ENCODE measurements at places on chromosomes 3 and 15. TPM values are rescaled to one million over a fixed set of nuclear protein-coding genes. Genes with fewer than 3 reads are reported as not detected.

DNA sequence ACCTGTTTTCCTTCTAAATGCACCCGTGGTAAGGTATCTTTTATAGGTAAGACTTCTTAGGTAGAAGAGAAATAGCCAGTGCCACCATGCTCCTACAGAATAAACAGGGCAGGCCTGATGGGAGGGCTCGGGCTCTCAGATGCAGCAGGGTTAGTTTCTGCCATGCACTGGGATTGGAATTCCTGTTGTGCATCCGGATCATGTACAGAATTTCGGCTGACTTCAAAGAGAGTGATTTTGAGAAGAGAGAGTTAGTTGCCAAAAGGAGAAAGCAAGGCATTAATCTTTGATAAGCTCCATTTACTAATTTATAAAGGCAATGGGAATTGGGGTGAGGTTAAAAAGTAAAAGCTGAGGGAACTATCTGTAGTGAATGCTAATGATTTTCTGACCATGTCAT is 211.2 kb downstream of the WDR72 start:
- H3K27ac ChIP-seq = no peak overlapping the region
- H3K4me1 ChIP-seq = no peaks in the 10 kb centered on the region
- H3K4me3 ChIP-seq = no peak overlapping the region
- no peaks in the 10 kb centered on the region for H3K27me3 ChIP-seq
- DNase-seq = no peak
- no peaks in the 10 kb centered on the region for H3K36me3 ChIP-seq

DNA sequence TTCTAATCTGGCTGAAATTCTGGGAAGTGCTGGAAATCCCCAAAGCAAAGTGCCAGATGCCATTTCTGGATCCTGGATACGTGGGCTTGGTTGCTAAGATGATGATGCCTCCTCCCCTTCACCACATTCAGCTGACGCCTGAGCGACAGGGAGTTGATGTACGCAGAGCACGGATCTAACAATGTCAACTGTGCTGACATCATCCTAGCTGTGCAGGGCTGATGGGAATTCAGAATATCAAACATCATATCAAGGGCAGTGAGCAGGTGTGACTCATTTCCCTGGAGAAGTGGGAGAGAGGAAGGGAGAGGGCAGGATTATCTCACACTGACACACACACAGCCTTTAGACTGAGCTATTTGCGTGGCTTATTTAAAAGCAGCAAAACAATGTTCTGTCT is 92.6 kb upstream of the ZBTB20 start:
- H3K36me3 ChIP-seq = no peaks in the 10 kb centered on the region
- DNase-seq = peak; percentile 29
- H3K27ac ChIP-seq = peak overlapping the region; percentile 59

Gene KCNMB3
- 14.3 TPM for total RNA-seq

Gene VILL
- total RNA-seq = 12.4 TPM

DNA sequence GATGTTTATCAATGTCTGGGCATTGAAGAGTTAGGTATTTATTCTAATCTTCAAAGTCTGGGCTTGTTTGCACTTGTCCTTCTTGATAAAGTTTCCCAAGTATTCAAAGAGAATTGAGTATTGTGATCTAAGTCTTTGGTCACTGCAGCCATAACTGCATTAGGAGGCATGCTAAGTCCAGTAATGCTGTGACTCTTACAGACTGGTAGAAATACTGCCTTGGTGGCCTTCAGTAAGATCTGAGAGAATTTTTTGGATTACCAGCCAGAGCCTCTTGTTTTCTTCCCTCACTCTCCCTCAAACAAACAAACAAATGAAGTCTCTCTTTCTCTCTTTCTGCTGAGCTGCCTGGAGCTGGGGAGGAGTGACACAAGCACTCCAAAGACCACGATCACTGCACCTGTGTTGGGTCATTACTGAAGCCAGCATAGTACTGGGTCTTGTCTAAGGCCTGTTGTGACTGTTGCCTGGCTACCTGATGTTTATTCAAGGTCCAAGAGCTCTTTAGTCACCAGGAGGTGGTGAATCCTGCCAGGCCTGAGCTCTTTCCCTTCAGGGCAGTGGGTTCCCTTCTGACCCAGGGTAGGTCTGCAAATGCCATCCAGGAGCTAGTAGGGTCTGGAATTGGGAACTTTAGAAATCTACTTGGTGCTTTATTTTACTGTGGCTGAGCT is 14.8 kb upstream of the RBP2 start:
- H3K4me1 ChIP-seq = no peaks in the 10 kb centered on the region
- DNase-seq = no peak
- no peaks in the 10 kb centered on the region for H3K27me3 ChIP-seq
- no peaks in the 10 kb centered on the region for H3K36me3 ChIP-seq
- no peak overlapping the region for H3K4me3 ChIP-seq

DNA sequence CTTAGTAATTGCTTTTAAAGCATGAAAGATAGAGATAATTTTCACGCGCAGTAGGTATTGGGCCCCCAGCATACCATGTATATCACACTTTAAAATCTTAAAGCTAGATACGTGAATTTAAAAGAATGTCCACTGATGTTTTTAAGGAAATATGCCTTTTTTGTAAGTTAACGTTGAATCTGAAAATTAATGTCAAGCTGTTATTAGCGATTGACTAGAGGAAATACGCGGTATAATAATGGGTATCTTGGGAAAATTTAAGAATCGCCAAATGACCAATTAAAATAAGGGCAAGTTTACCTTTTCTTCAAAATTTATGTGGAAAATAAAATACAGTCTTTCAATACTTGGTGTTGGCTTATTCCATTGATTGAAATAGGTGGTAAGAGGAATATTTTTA is 13.3 kb upstream of the CHD2 start:
- H3K36me3 ChIP-seq = peaks cover 79% of the 10 kb centered on the region
- DNase-seq = no peak

- peak overlapping the region; percentile 5 for H3K27ac ChIP-seq
- peaks cover 44% of the 10 kb centered on the region for H3K36me3 ChIP-seq
- H3K27me3 ChIP-seq = no peaks in the 10 kb centered on the region
- peak overlapping the region; percentile 85 for H3K4me3 ChIP-seq
- no peaks in the 10 kb centered on the region for H3K4me1 ChIP-seq
- DNase-seq = peak; percentile 33
Observed at GRCh38 chr3:161222662-161223061, 1.6 kb downstream of the NMD3 start.

- no peaks in the 10 kb centered on the region for H3K36me3 ChIP-seq
- no peak overlapping the region for H3K4me3 ChIP-seq
- H3K4me1 ChIP-seq = no peaks in the 10 kb centered on the region
- DNase-seq = no peak
- no peak overlapping the region for H3K27ac ChIP-seq
Observed at GRCh38 chr3:100765437-100765975, 56.2 kb downstream of the TFG start.

Measured in K562 (cell line).